CD4-positive, alpha-beta T cell treated with Interferon gamma for 1 hour (primary cell): ENCODE measurements at places on chromosomes 13 and 19.

- no peak for DNase-seq
Observed at GRCh38 chr13:64457976-64458375, 2772.2 kb downstream of the PCDH9 start.

DNA sequence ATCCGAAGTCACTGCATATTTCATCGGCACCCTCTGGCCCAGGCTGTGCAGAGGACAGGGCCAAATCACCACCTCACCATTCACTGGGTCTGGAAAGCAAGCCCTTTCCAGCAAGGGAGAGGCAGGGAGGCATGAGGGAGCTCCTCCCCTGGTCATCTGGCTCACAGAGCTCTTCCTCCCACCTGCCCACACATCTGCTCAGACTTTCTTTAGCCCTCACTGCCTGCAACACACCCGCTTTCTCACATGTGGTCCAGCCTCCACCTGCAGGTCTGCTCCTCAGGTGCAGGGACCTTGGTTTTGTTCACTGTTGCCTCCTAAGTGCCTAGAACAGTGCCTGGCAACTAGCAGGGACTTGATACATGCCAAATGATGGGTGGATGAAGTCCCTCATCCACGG lies 21.0 kb upstream of the SLC35E1 start:
- DNase-seq: no peak

DNA sequence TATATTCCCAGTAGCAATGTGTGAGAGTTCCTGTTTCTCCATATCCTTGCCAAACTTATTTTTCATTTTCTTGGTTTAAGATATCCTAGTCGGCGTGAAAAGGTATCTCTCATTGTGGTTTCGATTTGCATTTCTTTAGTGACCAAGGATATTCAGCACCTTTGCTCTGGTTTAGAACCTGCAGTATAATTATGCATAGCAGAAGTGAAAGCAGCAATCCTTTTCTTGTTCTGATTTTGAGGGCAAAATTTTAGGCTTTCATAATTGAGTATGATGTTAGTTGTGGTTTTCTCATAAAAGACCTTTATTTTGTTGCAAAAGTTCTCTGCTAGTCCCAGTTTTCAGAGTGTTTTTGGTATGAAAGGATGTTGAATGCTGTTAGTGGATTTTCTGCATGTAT lies 491.0 kb downstream of the FGF9 start:
- DNase-seq: no peak

- DNase-seq: no peak
Observed at GRCh38 chr13:95698047-95698749, 21.3 kb downstream of the DNAJC3 start.

GRCh38 chr19:29016926-29017760 lies 195.8 kb downstream of the UQCRFS1 start:
- no peak for DNase-seq

DNA sequence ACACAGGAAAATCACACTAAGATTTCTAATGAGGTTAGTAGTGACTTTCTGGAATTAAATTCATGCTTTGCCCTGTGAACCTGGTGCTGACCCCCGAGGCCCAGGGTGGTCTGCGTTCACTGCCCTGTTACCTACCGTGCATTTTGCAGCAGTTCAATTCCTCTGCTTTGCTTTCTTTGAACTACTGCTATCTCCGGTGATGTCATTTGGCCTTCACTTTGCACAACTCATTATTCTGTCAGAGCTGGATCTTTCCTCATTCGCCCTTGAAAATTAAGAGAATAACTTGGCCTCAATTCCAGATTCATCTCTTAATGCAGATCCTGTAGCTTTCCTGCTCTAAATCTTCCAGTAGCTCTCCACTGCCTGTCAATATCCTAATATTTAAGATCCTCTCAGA lies 8.8 kb upstream of the LRRC63 start:
- no peak for DNase-seq

- no peak for DNase-seq
Observed at GRCh38 chr19:31502536-31503170, 153.4 kb upstream of the TSHZ3 start.

DNA sequence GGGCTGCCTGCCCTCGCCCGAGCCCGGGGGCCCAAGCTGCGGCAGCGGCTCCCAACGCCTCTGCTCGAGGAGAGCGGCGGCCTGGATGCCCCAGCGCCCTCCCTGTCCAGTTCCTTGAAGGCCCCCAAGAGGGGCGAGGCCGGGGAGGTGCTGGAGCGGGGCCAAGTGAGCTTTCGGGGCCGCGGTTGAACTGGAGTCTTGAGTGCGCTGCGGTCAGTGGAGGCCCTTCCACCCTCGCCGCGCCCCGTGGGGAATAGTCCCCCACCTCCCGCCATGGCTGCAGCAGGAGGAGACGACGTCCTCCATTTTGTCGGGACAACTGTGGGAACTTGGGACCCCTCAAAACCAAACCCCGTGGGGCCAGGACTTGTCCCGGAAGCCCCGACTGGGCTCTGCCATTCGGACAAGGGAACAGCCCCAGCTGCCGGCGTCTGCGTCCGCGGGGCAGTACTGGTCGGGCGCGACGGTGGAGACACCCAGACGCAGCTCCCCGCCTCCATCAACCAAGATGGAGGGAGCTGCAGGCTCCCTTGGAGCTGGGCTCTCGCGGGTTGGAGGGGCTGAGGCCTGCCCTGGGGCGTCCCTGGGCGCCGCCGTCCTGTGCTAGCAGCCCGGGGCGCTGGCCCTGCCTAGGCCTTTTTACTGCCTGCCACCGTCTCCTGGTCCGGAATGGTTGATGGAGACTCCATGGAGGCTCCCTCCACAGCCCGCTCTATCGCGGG lies 736 bp upstream of the ZMYM5 start:
- peak; percentile 65 for DNase-seq

GRCh38 chr19:5179256-5179655 lies 161.4 kb downstream of the PTPRS start:
- DNase-seq: no peak

DNA sequence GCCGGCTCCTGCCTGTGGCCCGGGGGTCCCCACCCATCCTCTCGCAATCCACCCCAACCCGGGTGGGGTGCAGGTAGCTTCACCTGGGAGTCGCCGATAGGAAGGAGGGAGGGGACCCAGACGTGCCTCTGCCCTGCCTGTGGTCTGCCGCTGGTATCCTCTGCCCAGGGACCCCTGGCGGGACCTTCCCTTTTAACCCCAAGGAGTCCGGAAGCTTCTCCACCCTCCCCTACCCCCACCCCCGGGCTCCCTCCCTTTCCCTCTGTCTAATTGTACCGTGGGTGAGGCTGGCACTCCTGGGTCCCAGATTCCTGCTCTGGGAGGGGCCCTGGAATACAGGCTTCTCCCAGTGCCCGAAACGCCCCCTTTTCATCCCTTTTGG lies at the start of gene KLK10:
Gene KLK10 (minus strand): TSS at position 166 of the 382 bp plus-strand sequence. CDS start 579 bp downstream, outside the sequence.
- no peak for DNase-seq

- DNase-seq: no peak
Observed at GRCh38 chr13:52070929-52071523, 46.5 kb downstream of the UTP14C start.

- DNase-seq: peak; percentile 38
Observed at GRCh38 chr13:44436589-44437337, 63.1 kb downstream of the SERP2 start.

GRCh38 chr19:31109636-31110035 lies 239.6 kb downstream of the TSHZ3 start:
- DNase-seq: no peak

DNA sequence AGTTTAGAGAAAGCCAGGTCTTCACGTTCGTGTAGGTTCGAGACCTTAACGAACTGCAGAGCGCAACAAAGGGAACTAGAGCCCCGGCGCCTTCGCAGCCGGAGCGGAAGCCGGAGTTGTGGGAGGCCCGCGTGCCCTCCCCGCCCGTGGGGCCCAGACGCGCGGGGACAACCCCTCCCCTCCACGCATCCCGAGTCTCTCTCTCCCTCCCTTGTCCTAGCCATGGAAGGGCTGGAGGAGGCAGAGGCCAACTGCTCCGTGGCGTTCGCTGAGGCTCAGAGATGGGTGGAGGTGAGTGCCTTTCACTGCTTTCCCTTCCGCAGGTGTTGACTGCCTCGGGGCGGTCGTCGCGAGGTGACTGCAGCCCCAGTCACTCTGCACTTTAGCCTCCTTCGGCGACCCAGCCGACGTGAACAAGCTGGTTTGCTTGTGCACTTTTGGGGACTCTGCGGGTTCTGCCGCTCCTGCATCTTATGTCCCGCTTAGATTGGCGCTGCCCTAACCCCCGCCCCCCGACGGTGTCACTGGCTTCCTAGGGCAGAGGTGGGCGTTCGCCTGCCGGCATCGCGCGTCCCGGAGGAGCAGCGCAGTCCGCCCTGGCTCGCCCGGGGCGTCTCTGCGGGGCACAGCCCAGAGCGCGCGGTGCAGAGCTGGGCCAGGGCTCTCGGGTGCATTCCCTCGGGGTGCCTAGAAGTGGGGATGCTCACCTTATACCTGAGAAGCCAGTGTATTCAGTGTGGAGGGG lies 478 bp downstream of the LMO7 start:
- DNase-seq: peak; percentile 29

GRCh38 chr19:8643860-8644653 lies 13.6 kb downstream of the NFILZ start:
- no peak for DNase-seq

GRCh38 chr19:42122691-42123607 lies 9.3 kb downstream of the POU2F2 start:
- DNase-seq: no peak
